ENCODE measurements at places on chromosomes 12 and 14.

DNA sequence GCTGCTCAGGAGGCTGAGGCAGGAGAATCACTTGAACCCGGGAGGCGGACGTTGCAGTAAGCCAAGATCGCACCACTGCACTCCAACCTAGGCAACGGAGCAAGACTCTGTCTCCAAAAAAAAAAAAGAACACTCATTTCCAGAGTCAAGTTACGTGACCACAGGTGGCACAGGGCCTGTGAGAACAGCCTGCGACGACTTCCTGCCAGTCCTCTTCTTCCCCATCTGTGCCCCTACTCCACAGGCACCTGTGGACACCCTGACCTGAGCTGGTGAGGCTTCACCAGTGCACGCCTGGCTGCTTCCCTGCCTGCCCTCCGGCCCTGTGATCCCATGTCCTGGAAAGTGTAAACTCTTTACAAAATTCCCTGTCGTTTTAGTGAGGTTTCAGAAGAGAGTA, 77.7 kb downstream of the PPP2R5C start:
- DNase-seq = no peak

DNA sequence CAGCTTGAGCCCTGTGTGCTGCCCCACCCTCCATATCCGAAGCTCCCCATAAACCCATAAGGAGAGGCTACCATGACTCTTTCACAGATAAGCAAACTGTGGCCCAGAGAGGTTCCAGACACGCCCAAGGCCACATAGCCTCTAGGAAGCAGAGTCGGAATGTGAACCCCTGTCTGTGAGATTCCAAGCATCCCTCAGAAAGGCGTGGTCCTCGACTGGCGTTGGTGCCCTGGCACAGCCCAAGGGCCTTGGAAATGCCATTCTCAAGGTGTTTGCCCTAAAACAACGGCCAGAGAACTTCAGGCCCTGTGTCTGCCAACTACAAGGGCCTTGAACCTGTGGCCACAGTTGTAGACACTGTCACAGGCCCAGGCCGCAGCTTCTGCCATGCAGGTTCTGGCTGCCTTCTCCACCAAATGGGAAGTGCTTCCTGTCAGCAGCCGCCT, 8.5 kb upstream of the DIO3 start:
- DNase-seq = no peak

DNA sequence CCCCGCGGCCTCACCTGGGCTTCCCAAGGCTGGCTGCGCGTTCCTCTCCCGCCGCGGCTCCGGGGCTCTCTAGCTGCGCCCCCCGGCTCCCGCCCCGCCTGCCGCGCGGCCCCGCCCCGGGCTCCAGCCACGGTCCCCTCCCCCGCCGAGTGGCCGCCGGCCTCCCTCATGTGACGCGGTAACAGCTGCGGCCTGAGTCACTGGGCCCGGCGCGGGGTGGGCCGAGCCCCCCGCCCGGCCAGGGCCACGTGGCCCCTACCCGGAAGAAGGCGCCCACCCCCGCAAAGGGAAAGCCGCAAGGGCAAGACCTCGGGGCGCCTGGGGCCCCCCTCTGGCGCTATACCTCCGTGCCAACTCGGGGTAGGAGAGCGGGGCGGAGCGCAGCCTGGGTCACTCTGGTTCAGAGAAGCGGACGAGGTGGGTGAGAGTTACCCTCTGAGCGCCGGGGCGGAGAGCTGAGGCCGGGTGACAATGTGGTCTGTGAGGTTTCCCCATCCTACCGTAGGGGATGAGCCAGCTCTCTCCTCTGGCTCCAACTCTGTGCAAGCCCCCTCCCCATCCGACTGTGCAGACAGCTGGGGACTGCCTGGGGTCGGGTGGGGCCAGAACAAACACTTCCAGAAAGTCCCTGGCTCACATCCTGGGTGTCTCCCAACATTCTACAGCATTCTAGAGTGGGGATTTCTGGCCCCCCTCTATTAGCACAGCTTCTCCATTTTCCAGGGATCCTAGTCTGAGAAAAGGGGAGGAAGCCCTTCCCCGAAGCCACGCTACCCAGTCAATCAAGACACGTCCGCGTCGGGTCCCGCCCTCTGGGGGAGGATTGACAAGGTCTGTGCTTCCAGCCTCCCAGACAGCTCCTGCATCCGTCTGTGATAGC, at the start of gene CD63:
TSS of gene CD63 (minus strand) at position 71 of the 880 bp plus-strand sequence. CDS start 668 bp downstream, outside the sequence.
- peak; percentile 34 for DNase-seq

- no peak for DNase-seq
These were observed 348.6 kb downstream of the SOX5 start for GRCh38 chr12:23600919-23601318.

DNA sequence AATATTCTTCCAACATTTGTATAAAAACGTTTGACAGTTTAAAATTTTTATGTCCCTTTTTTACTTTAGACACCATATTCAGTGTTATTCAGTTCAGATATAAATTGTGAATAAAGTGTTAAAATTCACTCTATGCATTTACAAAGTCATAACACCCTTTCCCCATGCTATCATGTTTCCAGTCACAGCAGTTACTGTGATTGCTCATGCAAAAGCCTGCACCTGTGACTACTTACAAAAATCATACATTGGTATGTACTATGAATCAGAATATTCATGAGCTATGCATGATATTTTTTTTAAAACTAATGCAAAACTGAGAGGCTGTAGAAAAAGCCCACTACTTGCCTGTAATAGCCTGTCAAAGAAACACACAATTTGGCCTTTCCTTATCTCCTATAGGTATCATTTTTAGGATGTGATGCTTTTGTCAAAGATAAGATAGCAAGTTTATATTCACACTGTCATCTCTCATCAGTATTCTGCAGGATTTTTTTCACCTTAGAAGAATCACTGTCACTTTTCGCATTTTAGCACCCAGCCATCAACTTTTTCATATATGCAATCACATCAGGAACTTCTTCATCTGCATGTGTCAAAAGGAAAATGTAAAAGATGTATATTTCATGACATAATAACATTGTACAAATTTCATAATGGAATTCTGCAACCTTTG, 443.2 kb downstream of the C12orf50 start:
- no peak for DNase-seq

DNA sequence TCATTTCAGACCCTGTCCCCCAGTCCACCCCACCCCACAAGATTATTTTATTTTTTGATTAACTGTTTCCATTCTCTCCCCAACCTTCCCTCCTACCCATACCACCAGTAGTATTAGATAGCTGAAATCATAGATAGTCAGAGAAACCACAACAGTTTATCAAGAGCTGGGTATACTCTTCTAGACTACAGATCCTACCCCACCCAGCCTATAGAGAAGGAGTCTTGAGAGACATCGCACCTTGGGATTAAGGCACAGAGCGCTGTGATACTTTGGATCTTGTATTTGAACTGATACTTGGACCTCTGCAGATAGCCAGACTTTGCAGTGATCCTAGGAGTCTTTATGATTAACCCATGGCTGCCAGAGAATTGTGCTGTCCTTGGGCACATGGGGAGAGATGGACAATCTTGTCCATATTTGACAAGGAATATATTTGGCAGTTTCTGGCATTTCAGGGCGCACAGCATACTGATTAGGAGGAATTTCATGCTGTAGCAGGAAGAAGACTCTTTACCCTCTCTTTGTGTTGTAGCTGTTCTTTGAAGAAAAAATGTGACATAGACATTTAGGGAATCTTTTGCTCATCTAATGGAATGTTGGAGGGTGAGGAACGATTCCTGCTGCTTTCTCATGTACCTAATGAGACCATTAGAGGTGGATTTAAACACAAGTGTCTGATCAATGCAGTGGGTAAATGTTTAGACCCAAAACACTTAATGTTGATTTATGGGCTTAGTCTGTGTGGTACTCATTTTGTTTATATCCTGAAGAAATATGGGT, 982 bp downstream of the RBMS2 start:
- DNase-seq = no peak

GRCh38 chr14:52265253-52265652, 2.2 kb upstream of the PTGDR start:
- no peak for DNase-seq

DNA sequence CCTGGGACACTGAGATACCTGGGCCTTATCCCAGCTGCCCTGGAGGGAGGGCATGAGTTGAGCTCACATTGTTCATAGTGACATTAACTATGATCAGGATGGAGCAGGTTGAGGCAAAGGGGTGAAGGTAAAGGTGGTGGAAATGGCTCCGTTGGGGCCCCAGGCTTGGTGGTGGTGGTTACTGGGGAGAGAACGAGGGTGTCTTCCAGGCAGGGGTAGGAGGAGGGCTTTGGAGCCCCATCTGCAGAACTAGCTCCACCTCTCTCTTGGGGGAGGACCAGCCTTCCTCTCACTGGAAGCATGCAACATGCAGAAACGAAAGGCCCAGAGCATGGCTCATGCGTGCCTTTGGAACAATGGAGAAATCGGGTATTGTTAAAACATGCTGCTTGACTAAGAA, 217.0 kb downstream of the SLC41A2 start:
- no peak for DNase-seq

DNA sequence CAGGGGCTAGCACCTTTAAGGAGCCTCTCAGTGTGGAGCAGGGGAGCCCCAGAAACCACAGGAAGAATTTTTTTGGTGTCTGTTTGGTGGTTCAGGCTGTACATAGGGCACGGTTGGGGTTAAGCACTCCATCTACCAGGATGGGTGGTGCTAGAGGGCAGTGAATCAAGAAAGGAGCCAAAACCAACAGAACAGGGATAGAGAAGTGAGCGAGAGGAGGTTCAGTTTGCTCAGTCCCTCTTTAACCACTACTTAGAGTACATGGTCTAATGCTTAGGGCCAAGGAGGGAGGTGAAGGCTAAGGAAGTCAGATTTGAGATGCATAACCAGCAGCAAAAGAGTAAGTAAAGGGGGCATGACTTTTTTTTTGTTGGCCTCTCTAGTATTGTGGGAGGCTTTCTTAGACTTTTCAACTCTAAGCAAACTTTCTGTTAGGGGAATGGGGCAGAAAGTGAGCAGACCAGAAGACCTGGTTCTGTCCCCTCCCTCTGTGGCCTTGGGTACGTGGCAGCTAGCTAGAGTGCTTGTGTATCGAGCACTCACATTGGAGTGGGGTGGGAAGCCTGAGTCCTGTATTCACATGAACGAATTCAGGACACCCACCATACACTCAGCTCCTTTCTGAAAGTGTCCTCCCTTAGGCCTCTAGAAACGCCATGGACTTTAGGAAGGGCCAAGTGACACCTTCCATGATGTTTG, 6.6 kb upstream of the NPFF start:
- DNase-seq = no peak

DNA sequence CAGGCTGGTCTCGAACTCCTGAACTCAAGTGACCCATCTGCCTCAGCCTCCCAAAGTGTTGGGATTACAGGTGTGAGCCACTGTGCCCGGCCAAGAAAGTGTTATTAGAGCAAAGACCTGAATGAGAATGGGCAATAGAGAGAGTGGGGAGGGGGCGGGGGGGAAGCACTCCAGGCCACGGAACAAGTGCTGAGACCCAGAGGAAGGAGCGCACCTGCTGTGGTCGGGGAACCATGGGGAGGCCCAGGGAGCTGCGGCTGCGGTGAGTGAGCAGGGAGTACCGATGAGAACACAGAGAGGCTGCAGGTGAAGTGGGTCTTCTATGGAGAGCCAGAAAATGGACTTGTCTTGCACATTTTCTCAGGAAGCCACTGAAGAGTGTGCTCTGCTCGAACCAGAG, 10.8 kb downstream of the SMIM41 start:
- no peak for DNase-seq

DNA sequence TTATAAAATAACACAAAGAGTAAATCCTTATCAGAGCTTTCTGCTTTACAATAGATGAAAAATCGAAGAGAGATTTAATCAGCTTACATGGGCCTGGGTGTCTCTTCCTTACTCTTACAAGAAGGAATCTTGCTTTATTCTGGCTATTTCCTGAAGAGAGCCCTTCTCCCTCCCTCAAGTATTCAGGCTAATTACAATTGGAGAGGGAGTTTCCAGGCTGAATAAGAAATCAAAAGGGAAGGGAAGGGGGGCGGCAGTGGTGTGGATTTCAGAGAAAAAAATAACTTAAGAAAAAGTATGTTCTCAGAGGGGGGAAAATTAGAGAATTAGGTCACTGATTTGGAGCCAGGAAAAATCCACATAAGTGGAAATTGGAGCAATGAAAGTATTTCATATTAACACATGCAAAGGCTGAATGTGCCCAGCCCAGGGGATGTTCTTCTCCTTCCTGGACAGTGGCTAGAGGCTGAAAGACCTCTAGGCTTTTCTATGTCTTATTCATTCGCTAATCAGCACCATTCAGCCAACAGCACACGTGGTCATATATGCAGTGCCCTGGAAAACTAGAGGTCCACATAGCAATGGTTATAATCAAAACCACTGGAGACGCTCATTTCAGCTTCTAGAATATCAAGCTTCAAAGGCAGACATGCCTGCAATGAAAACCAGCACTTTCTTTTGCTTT, 158.9 kb upstream of the BTG1 start:
- DNase-seq = no peak

- no peak for DNase-seq
These were observed 60.1 kb downstream of the EMP1 start for GRCh38 chr12:13256692-13257045.

Data from stimulated activated CD8-positive, alpha-beta memory T cell treated with anti-CD3 and anti-CD28 coated beads, Interleukin-7, amount 100 ng/mL, for 1 hour (primary cell).